ENCODE measurements at places on chromosomes 1 and 21.

- no peaks in the 10 kb centered on the region for H3K27me3 ChIP-seq
- DNase-seq, result no peak
- no peaks in the 10 kb centered on the region for H3K4me1 ChIP-seq
- peaks cover 23% of the 10 kb centered on the region for H3K36me3 ChIP-seq
- H3K4me3 ChIP-seq, result no peak overlapping the region
Observed at GRCh38 chr1:155455588-155456195, 106.9 kb downstream of the ASH1L start.

- H3K27ac ChIP-seq, result no peak overlapping the region
- H3K4me3 ChIP-seq, result no peak overlapping the region
- peaks cover 50% of the 10 kb centered on the region for H3K4me1 ChIP-seq
- no peaks in the 10 kb centered on the region for H3K27me3 ChIP-seq
- no peak for DNase-seq
- H3K36me3 ChIP-seq, result peaks cover 33% of the 10 kb centered on the region
Observed at GRCh38 chr21:42226626-42227025, 7.7 kb downstream of the ABCG1 start.

DNA sequence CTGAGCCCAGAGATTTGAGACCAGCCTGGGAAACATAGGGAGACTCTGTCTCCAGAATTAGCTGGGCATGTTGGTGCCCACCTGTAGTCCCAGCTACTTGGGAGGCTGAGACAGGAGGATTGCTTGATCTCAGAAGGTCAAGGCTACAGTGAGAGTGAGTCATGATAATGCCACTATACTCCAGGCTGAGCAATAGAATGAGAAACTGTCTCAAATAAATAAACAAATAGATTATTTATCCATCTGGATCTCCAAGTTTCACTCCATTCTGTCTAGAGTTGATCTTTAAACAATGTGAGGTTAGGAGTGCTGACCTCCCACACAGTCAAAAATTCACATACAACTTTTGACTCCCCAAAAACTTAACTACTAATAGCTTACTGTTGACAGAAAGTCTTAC, 106.8 kb upstream of the PALMD start:
- no peak overlapping the region for H3K4me3 ChIP-seq
- H3K27me3 ChIP-seq, result no peaks in the 10 kb centered on the region
- H3K36me3 ChIP-seq, result no peaks in the 10 kb centered on the region
- no peaks in the 10 kb centered on the region for H3K4me1 ChIP-seq
- H3K27ac ChIP-seq, result no peak overlapping the region

DNA sequence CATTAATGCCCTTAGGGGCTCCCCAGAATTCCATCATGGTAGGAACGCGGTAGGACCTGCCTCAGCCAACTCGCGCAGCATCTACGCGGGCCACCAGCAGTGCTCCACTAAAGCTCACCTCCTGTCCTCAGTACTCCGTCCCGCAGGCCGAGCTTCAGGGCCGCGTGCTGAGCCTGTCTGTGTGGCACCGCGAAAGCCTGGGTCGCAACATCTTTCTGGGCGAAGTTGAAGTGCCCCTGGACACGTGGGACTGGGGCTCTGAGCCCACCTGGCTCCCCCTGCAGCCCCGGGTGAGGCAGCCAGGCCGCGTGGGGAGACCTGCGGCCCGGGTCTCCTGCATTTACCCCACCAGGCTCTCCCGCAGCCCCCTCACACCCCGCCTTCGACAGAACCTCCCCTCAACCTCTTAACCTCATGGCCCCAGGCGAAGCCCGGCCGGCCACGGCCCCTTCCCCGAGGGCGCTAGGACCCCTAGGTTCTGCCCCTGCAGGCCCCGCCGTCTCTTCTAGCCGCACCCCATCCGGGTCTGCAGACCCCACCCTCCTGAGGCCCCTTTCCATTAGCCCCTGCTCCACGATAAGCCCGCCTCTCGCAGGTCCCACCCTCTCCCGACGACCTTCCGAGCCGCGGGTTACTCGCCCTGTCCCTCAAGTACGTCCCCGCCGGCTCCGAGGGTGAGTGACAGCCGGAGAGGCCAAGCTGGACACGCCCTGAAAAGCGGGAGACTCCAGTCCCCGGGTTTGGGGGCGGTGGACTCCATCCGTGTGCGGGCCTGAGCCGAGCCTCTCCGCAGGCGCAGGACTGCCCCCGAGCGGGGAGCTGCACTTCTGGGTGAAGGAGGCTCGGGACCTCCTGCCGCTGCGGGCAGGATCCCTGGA, 9.1 kb downstream of the SYTL1 start:
- peaks cover 41% of the 10 kb centered on the region for H3K4me1 ChIP-seq
- no peak overlapping the region for H3K4me3 ChIP-seq
- H3K27ac ChIP-seq, result no peak overlapping the region
- no peak for DNase-seq
- H3K27me3 ChIP-seq, result no peaks in the 10 kb centered on the region

DNA sequence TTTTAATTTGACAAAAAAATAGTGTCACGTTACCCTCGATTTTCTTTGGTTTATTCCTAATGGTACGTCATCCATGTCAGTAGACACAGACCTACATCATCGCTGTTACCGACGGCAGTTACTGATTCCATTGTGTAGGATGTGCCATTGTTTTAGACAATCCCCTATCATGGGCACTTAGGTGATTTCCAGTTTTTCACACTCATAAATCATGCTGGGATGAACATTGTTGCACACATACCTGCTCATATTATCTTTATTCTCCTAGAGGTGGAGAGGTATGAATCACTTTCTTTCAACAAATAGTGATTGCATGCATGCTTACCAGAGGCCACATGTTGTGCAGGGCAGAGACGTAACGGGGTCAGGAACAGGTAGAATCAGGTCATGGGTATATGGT, 79.7 kb upstream of the EFHD2 start:
- H3K4me3 ChIP-seq, result no peak overlapping the region
- H3K4me1 ChIP-seq, result no peaks in the 10 kb centered on the region
- no peak for DNase-seq
- no peaks in the 10 kb centered on the region for H3K36me3 ChIP-seq
- H3K27ac ChIP-seq, result no peak overlapping the region

DNA sequence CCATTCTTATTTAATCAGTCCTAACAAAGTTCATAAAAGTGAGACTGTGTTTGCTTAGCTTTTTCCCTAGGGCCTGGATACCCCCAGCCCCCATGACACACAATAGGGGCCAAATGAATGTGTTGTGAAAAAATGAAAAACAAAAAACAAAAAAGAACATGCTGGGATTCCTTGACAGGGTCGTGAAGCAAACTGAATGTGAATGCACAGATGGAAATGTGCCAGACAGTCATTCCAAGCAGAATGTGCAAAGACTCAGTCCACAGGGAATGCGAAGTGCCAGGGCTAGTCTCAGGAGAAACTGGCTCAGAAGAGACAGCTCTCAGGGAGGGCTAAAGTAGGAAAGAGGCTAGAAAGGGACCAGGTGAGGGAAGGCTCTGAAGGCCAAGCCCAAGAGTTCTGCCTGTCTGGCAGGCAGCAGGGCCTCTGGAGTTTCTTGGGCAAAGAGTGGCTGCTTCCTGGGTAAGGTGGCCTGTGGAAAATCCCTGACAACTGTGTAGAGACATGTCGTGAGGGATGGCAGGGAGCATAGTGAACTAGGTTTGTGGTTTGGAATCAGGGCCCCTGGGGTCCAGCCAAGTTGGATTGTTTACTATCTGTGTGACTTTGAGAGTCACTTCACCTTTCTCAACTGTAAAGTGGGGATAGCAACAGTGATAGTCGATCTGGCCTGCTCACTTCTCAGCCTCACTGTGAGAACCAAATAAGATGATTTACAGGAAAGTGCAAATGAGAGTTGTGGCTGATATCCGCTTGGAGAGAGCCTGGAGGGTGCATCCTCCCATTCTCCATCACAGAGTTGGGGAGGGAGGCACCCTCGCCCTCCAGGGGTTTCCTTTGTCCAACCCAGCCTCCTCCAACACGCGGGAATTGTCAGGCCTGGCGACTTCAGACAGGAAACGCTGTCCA, 1.2 kb upstream of the ADAM15 start:
- H3K27ac ChIP-seq, result no peak overlapping the region
- H3K4me1 ChIP-seq, result peaks cover 32% of the 10 kb centered on the region
- H3K27me3 ChIP-seq, result peaks cover 6% of the 10 kb centered on the region
- no peak for DNase-seq
- no peaks in the 10 kb centered on the region for H3K36me3 ChIP-seq

DNA sequence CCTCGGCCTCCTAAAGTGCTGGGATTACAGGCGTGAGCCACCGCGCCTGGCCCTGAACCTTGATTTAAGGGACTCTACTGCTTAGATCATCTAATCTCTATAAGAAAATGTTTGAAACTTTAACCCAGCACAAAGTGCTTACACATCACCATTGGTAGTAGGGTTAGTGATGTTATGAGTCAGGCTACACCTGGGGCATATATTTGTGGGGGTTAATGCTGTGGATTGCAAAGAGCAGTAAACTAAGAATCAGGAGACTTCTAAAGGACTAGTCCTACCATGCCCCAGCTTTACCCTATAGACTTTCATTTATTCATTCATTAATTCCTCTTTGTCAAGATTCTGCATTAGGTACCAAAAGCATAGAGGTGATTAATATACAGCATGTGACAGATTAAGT, 880.5 kb downstream of the TTLL7 start:
- no peaks in the 10 kb centered on the region for H3K4me1 ChIP-seq
- H3K27me3 ChIP-seq, result no peaks in the 10 kb centered on the region
- no peaks in the 10 kb centered on the region for H3K36me3 ChIP-seq
- H3K4me3 ChIP-seq, result no peak overlapping the region
- H3K27ac ChIP-seq, result no peak overlapping the region

GRCh38 chr1:94805912-94806311, 14.2 kb upstream of the SLC44A3 start:
- peaks cover 11% of the 10 kb centered on the region for H3K27me3 ChIP-seq
- no peak overlapping the region for H3K4me3 ChIP-seq
- no peaks in the 10 kb centered on the region for H3K36me3 ChIP-seq
- peak; percentile 44 for DNase-seq
- no peak overlapping the region for H3K27ac ChIP-seq
- H3K4me1 ChIP-seq, result peaks cover 5% of the 10 kb centered on the region

- no peak overlapping the region for H3K27ac ChIP-seq
- no peaks in the 10 kb centered on the region for H3K36me3 ChIP-seq
- H3K4me1 ChIP-seq, result no peaks in the 10 kb centered on the region
- no peak overlapping the region for H3K4me3 ChIP-seq
Observed at GRCh38 chr1:160164121-160164520, 12.7 kb downstream of the ATP1A4 start.

DNA sequence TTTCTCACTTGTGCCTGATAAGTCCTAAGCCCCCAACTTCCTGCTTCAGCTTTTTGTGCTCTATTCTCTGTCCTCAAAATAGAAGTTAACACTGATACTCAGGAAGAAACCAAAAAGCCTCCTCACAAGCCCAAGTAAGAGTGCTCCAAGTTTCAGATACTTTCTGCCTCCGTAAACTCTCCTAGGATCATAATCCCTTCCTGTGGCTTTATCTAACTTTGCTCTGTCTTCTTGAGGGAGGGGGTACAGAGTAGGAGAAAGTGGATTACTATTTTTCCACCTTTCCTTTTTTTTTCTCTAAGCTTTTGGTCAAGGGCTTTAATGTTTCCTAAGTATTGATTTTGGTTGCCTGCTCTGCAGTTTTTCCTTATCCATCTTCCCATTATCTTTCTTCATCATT, 54.6 kb downstream of the DPH5 start:
- no peak overlapping the region for H3K4me3 ChIP-seq
- no peak for DNase-seq
- H3K27me3 ChIP-seq, result no peaks in the 10 kb centered on the region
- H3K27ac ChIP-seq, result no peak overlapping the region
- H3K36me3 ChIP-seq, result peaks cover 32% of the 10 kb centered on the region

GRCh38 chr1:37465593-37466517, 8.5 kb upstream of the ZC3H12A start:
- H3K4me1 ChIP-seq, result no peaks in the 10 kb centered on the region
- H3K27ac ChIP-seq, result no peak overlapping the region
- DNase-seq, result no peak

GRCh38 chr1:221940631-221941030, 198.7 kb upstream of the DUSP10 start:
- H3K36me3 ChIP-seq, result no peaks in the 10 kb centered on the region
- no peaks in the 10 kb centered on the region for H3K4me1 ChIP-seq
- no peaks in the 10 kb centered on the region for H3K27me3 ChIP-seq
- no peak for DNase-seq

Measured in T-cell (primary cell).